ENCODE measurements at places on chromosomes 12 and 14.

GRCh38 chr12:67200386-67200785, 68.8 kb upstream of the CAND1 start:
- no peak for DNase-seq

- peak; percentile 34 for DNase-seq
Observed at GRCh38 chr12:14950421-14950820, 11.0 kb downstream of the ARHGDIB start.

GRCh38 chr14:54450535-54450934, 9.4 kb upstream of the CNIH1 start:
- no peak for DNase-seq

- DNase-seq, result no peak
Observed at GRCh38 chr12:50520416-50521207, 15.8 kb downstream of the DIP2B start.

- no peak for DNase-seq
Observed at GRCh38 chr12:42323856-42324255, 2.0 kb downstream of the ZCRB1 start.

DNA sequence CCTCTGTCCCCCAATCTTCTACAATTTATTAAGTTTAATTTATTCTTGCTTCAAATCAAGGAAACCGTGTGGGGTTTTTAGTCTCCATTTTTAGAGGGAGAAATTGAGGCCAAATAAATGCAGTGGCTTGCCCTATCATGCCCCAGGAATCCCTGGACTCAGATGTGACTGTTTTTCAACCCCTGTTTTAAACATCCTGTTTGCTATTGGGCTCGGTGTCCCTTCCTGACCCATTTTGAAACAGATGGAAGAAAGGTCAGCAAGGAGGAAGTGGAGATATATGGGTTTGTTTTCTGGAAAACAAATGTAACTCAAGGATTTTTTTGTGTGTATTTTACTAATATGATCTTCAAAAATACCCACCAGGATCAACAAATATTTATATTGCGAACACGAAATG, 84.7 kb downstream of the DACT1 start:
- DNase-seq, result no peak

- DNase-seq, result no peak
Observed at GRCh38 chr12:69947897-69948296, 122.9 kb downstream of the MYRFL start.

DNA sequence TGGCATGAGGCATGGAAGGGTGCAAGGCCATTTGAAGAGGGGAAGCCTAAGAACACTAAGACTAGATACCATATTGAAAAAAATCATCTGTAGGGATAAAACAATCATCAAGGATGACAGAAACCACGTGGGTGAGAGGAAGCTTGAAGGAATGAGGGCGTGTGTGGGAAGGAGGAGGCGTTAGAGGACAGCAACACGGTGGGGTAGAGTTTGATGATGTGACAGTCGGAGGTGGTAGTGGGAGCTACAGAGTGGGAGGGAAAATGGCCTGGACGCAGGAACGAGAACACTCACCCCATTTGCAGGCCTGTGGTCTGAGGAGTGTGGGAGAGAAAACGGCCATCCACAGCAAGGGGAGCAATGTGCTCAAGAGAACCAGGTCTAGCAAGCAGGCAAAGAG, 25.4 kb upstream of the NUDT4 start:
- DNase-seq, result no peak

- no peak for DNase-seq
Observed at GRCh38 chr12:91857813-91858542, 287.7 kb downstream of the BTG1 start.

- DNase-seq, result no peak
Observed at GRCh38 chr14:41461380-41461779, 145.3 kb upstream of the LRFN5 start.

DNA sequence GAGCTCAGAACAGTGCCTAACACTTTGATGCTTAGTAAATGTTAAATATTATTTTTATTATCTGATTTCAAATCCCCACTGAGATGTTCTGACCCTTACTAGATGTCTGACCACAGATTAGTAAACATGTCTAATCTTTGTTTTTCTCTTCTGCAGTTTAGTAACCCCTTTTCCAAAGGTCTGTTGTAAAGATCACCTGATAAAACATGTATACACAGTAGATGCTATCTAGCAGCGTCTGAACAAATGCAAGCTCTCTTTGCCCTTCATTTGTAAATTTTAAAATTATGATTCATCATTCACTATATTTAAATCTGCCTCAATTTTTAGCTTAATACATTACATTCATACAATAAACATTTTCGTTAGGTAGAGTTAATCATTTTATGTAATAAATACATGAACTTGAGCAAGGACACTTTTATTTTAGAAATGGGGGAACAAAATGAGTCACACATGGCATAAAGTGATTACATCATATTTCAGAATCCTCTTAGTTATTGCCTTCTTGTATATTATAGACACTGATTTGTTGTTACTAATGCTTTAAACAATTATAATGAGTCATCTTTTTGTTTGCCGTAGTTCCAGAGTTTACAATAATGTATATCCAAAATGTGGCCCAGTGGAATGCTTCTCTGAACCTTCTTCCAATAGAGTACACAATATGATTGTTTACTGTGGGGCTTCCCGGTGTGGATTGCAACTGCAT, 1.7 kb upstream of the OR4K5 start:
- DNase-seq, result no peak

DNA sequence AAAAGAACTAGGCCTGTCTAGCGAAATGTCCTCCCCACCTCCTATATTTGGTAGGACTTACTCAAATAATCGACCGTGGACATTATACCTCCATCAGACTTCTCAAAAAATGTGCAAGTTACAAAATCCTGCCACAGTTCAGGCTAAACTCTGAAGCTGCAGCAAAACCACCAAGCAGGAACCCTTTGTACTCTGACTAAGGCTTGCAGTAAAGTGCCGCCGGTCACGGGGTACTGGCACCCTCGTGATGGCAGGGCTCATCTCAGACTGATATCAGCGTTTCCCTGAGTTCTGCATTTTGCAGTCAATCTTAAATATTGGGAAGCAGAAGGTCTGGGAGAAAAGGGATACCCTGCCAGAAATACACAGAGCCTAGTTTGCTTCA, 17.1 kb downstream of the SLC11A2 start:
- DNase-seq, result no peak

DNA sequence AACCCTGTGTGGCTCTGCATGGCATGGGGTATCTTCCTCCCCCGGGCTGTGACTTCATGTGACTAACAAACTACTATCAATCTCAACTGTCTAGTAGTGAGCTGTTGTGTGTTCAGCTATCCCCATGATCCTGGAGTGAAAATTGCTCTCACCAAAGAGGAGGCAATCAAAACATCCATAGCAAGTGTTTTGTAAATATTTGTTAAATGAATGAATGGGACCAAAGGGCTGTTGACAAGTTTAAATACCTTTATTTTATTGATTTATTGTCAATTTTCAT, 138.1 kb upstream of the CPM start:
- DNase-seq, result no peak

DNA sequence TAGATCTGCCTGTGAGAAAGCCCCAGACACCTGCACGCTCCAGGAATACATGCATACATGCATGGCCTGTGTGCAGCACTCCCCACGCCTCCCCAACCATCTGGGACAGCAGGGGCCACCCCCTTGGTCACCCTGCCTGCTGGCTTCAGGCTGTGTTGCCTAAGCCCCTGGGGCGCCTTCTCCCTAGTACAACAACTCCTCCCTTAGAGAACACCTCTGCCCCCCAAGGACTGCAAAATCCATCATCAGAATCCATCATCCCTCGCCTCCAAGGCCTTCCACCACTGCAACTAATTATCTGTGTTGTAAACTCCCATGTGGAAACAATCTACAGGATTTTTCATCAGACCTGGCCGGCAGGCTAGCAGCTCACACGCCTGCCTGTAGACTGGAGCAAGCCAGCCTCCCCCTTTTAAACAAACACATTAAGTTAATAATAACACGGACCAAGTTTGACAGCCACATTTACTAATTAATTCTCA, 36.8 kb downstream of the ZFP36L1 start:
- no peak for DNase-seq

- DNase-seq, result no peak
Observed at GRCh38 chr12:123995023-123995748, 22.2 kb downstream of the ZNF664 start.

- no peak for DNase-seq
Observed at GRCh38 chr14:65096323-65097089, 5.8 kb downstream of the MAX start.

- no peak for DNase-seq
Observed at GRCh38 chr12:90859591-90859990, 95.4 kb downstream of the CCER1 start.

- no peak for DNase-seq
Observed at GRCh38 chr14:70906793-70907175, 475 bp upstream of the PCNX1 start.

DNA sequence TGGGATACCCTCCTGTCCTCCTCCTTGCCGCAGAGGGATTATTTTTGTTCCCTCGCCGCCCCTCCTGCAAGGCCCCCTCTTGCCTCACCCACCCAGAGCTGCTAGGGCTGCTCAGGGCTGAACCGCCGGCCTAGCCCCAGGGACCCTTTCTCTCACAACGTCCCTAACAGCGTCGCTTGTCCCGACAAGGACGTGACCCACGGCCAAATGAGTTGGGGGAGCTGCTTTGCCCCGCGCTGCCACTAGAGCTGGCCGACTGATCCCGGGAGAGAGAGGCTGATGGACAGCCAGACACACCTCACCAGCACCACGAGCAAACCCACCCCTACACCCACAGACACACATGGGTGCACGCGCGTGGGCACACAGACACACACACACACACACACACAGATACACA, 154.6 kb upstream of the ALG10B start:
- DNase-seq, result no peak

- peak; percentile 74 for DNase-seq
Observed at GRCh38 chr14:68794130-68794850, 1.4 kb upstream of the ZFP36L1 start.

DNA sequence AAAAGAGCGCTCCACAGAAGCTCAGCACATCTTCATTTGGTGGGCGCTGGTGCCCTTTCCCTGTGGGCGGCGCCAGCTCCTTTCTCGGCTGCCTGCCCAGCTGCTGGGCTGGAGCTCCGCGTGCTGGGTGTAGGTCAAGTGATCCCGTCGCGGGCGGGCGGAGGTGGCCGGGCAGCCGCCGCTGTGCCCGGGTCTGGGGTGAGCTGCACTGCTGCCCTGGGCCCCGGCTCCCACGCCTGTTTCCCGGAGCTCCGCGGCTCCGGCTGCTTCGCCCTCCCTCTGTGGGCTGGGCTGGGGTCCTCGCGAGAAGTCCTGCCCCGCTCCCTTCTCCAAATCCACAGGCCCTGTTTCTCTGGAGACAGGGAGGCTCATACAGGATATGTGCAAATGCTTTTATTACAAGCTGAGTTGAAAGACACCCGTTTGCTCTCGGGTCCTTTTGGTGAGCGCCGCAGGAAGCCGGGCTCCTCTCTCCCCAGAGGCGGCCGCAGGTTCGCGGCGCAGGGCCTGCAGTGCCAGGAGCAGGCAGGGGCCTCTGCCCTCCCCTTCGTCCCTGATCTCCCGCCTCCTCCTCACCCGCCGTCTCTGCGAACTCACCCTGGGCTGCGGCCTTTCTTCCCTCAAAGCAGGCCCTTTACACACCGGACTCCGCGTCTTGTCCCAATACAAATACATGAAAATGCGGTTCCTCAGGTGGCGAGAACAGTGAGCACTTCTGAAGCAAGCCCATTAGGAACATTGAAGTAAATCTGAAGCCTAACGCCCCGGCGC, 67.8 kb upstream of the CAPRIN2 start:
- DNase-seq, result peak; percentile 25

- no peak for DNase-seq
Observed at GRCh38 chr12:1591034-1591433, 3.3 kb downstream of the FBXL14 start.

- DNase-seq, result no peak
Observed at GRCh38 chr12:92133795-92134637, 11.6 kb downstream of the BTG1 start.

DNA sequence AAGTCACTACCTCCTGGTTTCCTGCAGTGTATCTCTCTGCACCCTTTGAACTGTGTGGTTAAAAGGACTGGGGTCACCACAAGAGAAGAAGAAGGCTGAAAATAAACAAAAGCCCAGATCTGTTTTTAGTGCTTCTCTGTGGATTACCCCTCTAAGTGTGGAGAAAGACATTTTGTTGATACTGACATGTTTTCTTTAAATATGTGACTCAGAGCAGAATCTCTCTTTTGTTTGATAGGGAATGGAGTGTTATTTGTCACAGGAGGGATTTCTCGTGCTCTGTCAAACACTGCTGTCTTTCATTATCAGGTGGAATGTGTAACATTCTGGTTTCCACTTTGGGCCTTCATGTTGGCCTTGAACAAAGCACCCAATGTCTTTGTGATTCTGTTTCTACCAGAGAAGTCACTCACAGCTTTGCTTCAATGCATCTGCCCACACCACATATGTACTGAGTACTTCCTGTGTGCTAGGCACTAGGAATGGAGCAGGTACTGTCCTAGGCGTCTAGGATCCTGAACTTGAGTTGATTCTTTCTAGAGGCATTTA, 82.1 kb downstream of the PLXNC1 start:
- no peak for DNase-seq

DNA sequence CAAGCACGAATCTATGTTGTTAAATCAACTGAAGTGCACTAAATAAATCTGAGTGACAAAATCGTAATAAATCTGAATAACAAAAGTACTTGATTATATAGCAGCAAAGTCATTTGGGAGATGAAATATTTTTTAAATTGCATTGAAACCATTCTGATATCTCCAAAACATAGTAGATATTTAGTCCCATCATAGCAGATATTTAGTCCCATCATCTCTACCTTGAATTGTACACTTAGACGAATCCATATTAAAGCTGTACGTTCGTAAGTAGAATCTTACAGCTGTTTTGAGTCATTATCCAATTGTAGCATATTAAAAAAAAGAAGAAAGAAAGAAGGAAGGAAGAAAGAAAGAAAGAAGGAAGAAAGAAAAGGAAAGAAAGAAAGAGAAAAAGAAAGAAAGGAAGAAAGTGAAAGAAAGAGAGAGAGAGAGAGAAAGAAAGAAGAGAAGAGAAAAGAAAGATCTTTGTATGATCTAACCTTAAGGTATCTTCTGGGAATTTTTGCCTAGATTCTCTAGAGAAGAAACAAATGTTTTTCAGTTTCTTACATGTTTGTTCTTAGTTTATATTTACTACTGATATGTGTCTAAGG, 2.6 kb downstream of the DCN start:
- no peak for DNase-seq

GRCh38 chr12:107436836-107437235, 248.8 kb upstream of the PWP1 start:
- DNase-seq, result no peak

GRCh38 chr12:124777399-124778372, 86.0 kb downstream of the SCARB1 start:
- no peak for DNase-seq

- no peak for DNase-seq
Observed at GRCh38 chr14:51962711-51963110, 26.6 kb upstream of the RTRAF start.

- no peak for DNase-seq
Observed at GRCh38 chr12:6039894-6040601, 84.4 kb downstream of the VWF start.

All from stimulated activated CD8-positive, alpha-beta memory T cell treated with anti-CD3 and anti-CD28 coated beads, Interleukin-15, amount 100 ng/mL, for 48 hours (primary cell).